ENCODE measurements at places on chromosomes 6 and 20.

DNA sequence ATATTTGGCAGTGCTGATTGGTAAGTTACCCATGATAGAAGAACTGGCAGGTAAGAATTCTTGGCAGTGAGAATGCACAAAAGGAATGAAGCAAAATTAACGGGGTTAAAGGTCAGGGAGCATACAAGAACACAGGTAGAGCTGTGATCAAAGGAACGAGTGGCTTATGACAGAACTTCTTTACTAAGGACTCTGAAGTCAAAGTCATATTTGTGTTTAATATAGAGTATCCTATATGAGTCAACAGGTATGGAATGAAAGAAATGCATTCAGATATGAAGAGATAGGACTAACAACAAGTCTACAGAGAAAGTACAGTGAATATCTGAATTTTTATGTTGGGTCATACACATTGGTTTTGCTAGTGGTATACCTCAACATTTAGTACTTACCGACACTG lies 209.0 kb upstream of the CITED2 start:
- DNase-seq, result no peak

GRCh38 chr6:137171824-137172733 lies 1.4 kb downstream of the IL22RA2 start:
- no peak for DNase-seq

GRCh38 chr6:132664309-132665034 lies 5.5 kb upstream of the TAAR1 start:
- DNase-seq, result no peak

- DNase-seq, result no peak
Observed at GRCh38 chr6:162055365-162055764, 672.2 kb downstream of the PRKN start.
